ENCODE measurements at places on chromosomes 2 and 18. TPM values are rescaled to one million over a fixed set of nuclear protein-coding genes. Genes with fewer than 3 reads are reported as not detected.

SERPINB12 gene
- total RNA-seq: not detected

RAPGEF4 gene
- total RNA-seq: 23.6 TPM

DPYSL5 gene
- 101 TPM for total RNA-seq

ACMSD gene
- not detected for total RNA-seq

OXER1 gene
- total RNA-seq: not detected

POTEJ gene
- not detected for total RNA-seq

EDAR gene
- total RNA-seq: under 0.01 TPM

RNF125 gene
- total RNA-seq: 2.0 TPM

PPP1R1C gene
- total RNA-seq: under 0.01 TPM

MRPL53 gene
- total RNA-seq: 14.3 TPM

NPHP1 gene
- total RNA-seq: 7.3 TPM

IL18RAP gene
- total RNA-seq: 0.41 TPM

SGPP2 gene
- total RNA-seq: 0.82 TPM

LRP1B gene
- total RNA-seq: 84.0 TPM

ALK gene
- 2.0 TPM for total RNA-seq
